ENCODE measurements at places on chromosomes 7 and 10.

DNA sequence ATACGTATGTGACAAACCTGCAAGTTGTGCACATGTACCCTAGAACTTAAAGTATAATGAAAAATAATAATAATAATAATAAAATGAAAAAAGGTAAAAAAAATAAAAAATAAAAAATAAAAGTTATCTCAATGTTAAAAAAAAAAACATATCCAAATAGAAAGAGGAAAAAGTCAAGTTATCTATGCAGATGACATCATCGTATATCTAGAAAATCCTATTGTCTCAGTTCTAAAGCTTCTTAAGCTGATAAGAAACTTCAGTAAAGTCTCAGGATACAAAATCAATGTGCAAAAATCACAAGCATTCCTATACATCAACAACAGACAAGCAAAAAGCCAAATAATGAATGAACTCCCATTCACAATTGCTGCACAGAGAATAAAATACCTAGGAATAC is 466.6 kb upstream of the PHF14 start:
- no peak for DNase-seq

GRCh38 chr7:68148440-68148839 is 1151.8 kb downstream of the TYW1 start:
- no peak for DNase-seq

- no peak for DNase-seq
These were observed 1.7 kb upstream of the WDR86 start for GRCh38 chr7:151411551-151411950.

- no peak for DNase-seq
These were observed 182.9 kb downstream of the PIP4K2A start for GRCh38 chr10:22531441-22531840.

DNA sequence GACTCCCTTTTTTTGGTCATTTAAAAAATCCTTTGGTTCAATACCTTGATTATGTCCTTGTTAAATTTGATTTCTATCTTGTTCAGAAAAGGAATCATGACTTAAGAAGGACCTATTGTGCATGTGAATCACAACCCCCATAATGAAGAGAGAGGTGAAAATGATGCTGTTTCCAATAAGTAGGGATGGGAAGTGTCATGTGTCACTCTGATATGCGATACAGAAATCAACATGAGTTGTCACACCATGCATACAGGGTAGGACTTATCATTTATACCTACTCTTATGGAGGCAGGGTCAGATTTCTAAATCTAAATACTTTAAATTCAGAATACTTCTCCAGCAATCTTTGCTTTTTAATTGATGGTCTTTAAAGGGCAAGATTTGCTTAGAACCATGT is 19.4 kb upstream of the DLX6 start:
- DNase-seq: no peak

GRCh38 chr7:40571796-40572195 is 437.0 kb downstream of the SUGCT start:
- no peak for DNase-seq

GRCh38 chr7:47520406-47520805 is 61.5 kb downstream of the TNS3 start:
- DNase-seq: no peak

GRCh38 chr10:34762603-34763299 is 52.3 kb downstream of the PARD3 start:
- DNase-seq: no peak

- no peak for DNase-seq
These were observed 244.5 kb upstream of the PTER start for GRCh38 chr10:16192337-16192736.

GRCh38 chr10:79932841-79933379 is 16.0 kb downstream of the SFTPD start:
- DNase-seq: no peak

DNA sequence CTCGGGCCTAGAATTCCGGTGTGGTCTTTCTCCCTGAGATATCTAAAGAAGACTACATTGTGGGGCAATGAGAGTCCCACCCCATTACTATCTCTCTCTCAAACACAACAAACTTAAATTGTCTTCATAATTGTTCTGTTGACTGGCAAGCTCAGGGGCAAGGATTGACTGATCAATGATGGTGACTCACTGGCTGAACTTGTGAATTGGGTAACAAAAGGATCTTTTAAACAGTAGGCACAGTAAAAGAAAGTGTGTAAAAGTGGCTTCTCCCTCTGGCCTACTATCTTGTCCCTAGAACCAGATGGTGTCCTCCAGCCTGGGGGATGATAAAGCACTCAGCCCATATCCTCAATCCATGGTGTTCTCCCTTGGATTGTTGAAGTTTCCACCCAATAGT is 63.1 kb upstream of the RAPGEF5 start:
- DNase-seq: no peak

DNA sequence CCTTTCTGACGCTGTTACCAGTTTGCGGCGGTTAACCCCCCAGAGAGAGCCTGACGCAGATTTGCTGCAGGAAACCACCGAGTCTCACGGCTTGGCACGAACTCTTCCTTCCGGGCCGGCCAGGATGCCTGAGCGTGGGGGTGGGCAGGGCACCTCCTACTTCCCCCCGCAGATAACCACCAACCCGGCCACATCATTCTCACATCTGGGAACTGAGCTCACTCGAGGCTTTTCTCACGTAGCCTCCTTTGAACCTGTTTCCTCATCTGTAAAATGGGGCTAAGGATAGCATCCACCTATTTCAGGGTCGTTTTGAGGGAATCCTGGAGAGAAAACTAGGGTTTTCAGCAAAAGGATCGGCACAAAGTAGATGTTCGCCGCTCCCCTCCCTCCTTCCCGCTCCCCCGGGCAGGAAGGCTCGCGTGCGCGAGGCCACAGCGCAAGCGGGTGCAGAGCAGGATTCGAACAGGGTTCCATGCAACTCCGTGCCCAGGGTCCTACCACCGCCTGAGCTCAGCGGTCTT is 23.6 kb downstream of the DDIT4 start:
- peak; percentile 72 for DNase-seq

GRCh38 chr10:10959666-10960065 is 58.0 kb upstream of the CELF2 start:
- no peak for DNase-seq

GRCh38 chr7:121480058-121480457 is 84.0 kb upstream of the FAM3C start:
- no peak for DNase-seq

GRCh38 chr7:139721417-139721816 is 56.4 kb downstream of the HIPK2 start:
- no peak for DNase-seq

DNA sequence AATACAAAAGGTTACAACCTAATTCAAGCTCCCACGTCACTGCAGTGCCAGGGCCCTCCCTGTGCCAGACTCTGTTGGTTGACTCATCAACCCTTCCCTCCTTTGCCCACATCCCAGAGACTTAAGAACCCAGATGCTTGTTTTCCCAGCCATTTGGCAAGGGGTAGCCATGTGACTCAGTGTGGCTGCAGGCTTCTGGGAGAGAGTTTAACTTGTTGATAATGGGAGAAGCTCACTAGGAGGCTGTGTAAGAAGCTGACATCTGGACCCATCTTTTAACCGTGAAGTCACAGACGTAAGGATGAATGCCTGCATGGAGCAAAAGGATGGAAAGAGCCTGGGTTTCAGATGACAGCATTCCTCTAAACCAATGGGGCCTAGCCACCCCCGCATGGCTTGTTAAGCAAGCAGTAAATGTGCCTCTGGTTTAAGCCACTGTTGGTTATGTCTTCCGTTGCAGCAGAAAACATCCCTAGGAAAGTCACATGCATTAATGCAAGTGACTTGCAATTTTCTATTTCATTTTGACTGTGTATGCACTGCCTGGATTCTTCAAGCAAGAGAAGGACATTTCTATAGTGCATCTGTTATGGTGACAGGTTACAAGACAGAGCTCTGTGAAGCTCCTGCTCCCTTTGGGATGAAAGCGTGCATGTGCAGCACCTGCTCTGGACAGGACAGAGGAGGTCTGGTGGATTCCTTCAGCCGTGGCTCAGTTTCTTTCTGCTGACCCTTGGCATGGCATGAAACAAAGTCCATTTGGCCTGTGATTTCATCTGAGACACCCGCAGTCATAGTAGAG is 57.5 kb upstream of the CREB5 start:
- peak; percentile 98 for DNase-seq

GRCh38 chr10:124478515-124478914 is 16.9 kb downstream of the LHPP start:
- no peak for DNase-seq

GRCh38 chr7:72751978-72752377 is 76.0 kb downstream of the TYW1B start:
- no peak for DNase-seq

GRCh38 chr10:30847642-30848041 is 184.0 kb downstream of the ZNF438 start:
- no peak for DNase-seq

DNA sequence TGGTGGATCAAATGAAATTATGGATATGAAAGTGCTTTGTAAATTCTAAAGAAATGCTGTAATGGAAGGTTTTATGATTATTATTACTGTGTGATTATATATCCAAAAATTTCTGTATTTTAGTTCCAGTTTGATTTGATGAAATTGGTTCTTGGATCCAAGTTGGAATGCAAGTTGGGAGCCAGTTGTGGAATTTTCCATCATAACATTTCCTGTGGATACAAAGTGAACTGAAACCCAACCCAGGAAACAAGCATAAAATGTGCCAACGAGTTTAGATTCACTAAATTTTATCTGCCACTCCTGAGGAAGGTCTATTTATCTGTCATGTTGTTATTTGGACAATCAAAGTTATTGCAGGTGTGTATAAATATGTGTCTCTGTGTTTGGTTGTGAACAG is 131.4 kb upstream of the MDFIC start:
- no peak for DNase-seq

DNA sequence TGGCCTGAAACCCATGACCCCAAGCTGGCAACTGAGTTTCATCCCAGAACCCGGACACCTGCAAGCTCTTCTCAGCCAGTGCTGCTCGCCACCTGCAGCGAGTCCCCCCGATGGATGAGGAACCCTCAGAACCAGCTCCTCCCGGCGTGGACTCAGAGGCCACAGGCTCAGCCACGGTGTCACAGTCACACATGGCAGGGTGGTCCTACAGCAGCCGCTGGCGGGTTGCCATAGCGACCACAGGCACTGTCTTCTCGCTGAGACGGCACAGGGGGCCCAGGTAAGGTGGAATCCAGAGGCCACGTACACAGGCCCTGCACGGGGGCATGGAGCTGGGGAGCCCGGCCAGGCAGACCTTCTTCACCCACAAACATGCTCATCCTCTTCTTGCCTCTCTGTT is 53.4 kb downstream of the DPYSL4 start:
- DNase-seq: no peak

DNA sequence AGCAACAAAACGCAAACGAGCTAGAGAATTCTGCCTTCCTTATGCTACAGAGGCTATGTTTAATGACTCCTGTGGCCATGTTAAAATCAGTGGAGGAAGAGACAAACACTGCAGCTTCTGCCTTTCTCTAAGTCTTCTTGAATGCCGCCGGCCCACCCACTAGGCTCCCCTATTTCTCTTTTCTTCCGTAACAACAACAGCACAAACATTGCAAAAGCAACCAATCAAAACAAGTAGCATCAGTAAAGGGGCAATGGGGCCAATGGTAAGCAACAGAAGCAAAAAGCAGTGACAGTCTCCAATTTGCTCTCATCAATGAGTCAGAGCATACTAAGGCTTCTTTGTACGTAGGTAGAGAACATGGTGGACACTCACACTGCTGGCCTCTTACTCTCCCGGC is 26.8 kb downstream of the DNAJC1 start:
- DNase-seq: no peak

DNA sequence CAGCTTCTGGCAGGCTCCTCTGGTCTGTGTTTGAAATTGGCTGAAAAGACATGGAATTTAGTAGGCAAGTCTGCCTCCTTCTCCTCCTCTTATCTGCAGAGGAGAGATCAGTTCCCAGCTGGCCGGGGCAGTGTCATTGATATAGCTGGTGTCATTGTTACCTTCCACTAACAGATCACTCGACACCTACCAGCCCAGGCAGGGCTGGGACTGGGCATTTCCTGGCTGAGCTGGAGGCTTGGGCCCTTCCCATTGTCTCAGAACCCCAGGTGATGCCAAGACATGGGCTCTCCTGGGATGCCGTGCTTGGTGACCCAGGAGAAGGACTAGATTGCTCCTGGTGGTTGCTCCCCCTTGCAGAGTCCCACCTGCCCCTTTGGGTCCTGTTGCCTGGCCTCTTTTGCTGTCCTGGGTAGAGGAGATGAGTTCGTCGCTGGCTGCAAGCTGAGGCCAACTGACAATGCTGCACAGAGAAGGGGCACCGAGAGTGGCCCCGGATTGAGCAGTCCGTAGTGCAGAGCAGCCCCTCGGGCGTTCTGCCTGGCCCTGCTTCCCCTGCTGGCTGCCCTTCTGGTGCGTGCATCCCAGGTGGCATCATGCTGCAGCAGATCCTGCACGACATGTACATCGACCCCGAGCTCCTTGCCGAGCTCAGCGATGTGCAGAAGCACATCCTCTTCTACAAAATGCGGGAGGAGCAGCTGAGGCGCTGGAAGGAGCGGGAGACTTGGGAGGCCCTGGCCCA is at the start of gene SH2D4B:
Gene SH2D4B (plus strand): TSS at position 167 of the 745 bp plus-strand sequence. CDS start 430 bp downstream, at position 597.
- no peak for DNase-seq

GRCh38 chr10:24701447-24701846 is 22.2 kb downstream of the ARHGAP21 start:
- DNase-seq: no peak

DNA sequence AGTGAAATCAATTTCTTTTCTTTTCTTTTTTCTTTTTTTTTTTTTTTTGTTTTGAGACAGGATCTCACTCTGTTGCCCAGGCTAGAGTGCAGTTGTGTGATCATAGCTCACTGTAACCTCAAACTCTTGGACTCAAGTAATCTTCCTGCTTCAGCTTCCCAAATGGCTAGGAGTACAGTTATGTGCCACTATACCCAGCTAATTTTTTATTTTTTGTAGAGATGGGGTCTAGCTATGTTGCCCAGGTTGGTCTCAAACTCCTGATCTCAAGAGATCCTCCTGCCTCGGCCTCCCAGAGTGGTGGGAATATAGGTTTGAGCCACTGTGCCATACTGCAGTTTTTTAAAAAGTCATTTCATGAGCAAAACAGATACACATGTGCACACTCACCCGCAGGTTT is 79.8 kb downstream of the ANK3 start:
- DNase-seq: no peak

GRCh38 chr10:95373660-95374059 is 82.9 kb upstream of the PDLIM1 start:
- DNase-seq: no peak

DNA sequence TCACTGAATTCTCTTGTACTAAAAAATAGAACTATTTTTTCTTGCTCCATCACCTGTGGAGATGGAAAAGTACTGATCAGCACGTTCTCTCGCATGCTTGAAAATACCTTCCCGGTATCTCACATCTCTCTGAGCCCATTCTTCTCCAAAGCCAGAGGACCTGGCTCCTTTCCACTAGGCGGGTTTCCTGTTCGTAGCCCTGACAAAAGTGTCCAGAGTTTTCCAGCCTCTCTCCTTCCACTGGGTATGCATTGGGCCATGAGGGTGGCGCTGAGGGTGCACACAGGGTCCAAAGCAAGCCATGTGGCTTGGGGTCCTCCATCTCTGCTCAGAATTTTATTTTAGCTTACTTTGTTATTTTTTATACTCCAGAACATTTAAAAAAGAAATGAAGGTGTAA is 16.3 kb upstream of the SRGN start:
- no peak for DNase-seq
